ENCODE measurements at places on chromosomes 7 and 10.

GRCh38 chr10:75475460-75476182 lies 44.2 kb downstream of the LRMDA start:
- no peak for DNase-seq

DNA sequence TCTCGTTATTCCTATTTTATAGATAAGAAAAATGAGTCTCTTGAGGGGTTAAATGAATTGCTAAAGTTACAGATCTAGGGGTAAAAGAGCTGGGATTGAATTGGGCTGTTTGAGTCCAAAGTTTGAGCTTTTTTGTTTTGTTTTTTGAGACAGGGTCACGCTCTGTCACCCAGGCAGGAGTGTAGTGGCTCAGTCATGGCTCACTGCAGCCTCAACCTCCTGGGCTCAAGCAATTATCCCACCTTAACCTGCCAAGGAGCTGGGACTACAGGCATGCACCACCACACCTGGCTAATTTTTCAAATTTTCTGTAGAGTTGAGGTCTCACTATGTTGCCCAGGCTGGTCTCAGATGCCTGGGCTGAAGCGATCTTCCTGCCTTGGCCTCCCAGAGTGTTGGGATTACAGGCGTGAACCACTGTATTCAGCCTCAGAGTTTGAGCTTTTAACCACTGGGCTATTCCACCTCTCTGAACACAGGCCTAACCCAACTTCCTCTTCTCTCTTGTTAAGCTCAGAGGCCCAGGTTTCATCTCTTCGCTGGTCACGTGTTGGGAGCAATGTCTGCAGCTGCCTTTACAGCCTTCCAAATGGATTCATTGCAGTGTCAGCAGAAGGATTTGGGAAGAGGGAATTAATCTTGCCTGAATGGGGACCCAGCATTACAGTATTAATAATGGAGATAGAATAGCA lies 8.0 kb downstream of the SUFU start:
- DNase-seq, result no peak

GRCh38 chr10:121947343-121948330 lies 19.8 kb upstream of the ATE1 start:
- no peak for DNase-seq

GRCh38 chr7:1512781-1513656 lies 8.8 kb upstream of the INTS1 start:
- no peak for DNase-seq

DNA sequence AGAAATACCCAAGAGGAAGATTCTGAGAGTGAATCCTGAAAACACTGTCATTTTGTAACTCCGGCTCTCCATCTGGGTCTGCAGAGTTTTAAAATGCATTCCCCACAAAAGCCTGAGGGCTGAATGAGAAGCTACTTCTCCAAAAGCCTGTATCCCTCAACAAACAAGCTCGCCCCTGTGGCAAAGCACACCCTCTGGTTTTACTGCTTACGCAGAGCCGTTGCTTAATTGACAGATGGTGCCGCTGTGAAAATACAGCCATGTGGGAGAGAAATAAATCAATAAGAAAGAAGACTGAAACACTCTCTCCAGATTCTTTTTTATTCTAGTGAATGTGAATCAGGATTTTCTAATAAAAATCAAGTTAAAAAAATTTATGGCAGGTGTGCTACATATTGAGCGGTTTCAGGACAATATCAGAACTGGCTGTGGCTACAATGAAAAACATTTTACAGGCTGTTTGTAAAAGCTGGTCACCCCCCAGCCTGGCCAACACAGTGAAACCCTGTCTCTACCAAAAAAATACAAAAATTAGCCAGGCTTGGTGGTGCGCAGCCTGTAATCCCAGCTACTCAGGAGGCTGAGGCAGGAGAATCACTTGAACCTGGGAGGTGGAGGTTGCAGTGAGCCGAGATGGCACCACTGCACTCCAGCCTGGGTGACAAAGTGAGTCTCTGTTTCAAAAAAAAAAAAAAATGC lies 32.5 kb downstream of the C7orf33 start:
- DNase-seq, result no peak

- no peak for DNase-seq
Observed at GRCh38 chr10:28794986-28795385, 117.7 kb downstream of the BAMBI start.

DNA sequence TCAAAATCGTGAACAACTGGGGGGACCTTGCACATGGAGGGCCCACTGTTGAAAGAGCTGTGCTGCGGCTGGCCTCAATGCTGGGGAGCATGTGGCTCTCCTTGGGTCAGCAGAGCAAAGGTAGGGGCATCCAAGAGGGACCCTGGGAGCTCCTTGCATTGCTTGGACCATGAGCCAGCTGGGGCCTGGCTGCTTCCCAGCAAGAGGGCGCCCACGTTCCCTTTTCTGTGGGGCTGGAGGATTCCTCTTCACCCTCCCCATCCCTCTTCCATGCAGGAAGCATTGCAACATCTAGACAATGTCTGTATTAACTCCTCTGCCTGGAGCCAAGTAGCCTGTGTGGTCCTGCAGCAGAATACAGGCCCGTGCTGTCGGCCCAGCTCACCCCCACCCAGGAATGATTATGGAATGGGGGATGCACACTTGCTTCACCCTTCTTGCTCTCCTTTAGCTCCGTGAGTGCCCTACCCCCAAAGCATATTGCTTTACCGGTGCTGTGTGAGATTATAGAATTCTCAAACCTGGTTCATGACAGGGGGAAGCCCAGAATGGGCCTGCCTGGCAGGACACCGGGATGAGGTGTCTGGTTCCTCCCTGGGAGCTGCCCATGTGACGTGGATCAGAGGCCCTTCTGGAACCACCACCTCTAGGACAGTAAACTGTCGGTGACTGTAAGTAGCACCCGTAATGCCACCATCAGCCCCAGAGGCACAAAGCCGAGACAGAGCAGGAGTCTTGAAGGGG lies 61.9 kb downstream of the SYPL1 start:
- no peak for DNase-seq

GRCh38 chr10:33086100-33086499 lies 128.1 kb upstream of the ITGB1 start:
- no peak for DNase-seq

DNA sequence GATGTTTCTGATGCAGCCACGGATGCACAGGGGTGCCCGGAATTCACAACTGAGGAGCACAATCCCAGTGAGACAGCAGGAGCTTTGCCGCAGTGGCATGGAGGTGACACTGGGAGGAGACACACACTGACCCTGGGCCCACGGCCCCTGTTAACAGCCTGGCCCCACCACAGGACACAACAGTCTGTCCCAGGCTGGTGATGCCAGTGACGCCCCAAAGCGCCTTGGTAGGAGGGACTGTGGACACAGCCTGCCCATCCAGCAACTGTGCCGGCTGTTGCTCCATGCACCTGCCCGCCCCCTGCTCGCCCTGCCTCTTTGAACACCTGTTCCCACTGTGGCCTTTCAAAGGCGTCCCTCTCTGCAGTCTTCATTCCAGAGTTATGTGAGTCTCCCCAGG lies 49.8 kb downstream of the KLF6 start:
- DNase-seq, result no peak

DNA sequence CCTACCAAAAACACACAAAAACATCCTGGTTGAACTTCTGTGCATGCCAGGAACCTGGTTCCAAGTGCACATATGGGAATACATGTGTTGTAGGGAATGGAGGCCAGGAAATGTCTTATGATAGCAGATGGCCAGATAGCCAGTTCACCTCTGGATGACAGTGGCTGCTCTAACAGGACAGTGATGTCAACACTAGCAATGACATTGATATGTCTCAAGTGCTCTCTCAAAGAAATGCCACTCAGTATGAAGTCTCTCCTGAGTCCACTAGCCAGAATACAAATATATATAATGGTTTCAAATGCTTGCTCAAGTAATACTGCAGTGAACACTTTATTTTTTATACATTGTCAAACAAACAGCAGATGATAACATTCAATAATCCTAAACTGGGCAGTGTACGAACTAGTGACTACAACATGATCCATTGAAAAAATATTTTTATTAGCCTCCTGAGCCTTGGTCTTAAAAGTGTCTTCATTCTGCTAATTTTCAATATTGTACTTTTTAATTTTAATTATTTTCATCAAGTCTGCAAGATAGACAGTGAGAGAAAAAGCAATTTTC lies 26.0 kb upstream of the PCDH15 start:
- DNase-seq, result no peak

GRCh38 chr7:137609500-137609899 lies 237.3 kb downstream of the DGKI start:
- no peak for DNase-seq

GRCh38 chr10:17290226-17290625 lies 62.2 kb downstream of the VIM start:
- DNase-seq, result no peak

- no peak for DNase-seq
Observed at GRCh38 chr7:12316925-12317324, 86.7 kb downstream of the VWDE start.

GRCh38 chr10:132669208-132669861 lies 116.6 kb downstream of the NKX6-2 start:
- DNase-seq, result no peak

GRCh38 chr10:78389419-78389818 lies 355.8 kb downstream of the RPS24 start:
- DNase-seq, result no peak

- no peak for DNase-seq
Observed at GRCh38 chr7:70704831-70705346, 427.1 kb upstream of the GALNT17 start.

Measured in left forelimb (tissue), 1 donor.